ENCODE measurements at places on chromosomes 7 and 10. TPM values are rescaled to one million over a fixed set of nuclear protein-coding genes. Genes with fewer than 3 reads are reported as not detected.

The PDZD7 gene
- total RNA-seq: 0.55 TPM

The SPDYE16 gene
- total RNA-seq: 0.22 TPM

The IL2RA gene
- not detected for total RNA-seq

The SYCE1 gene
- total RNA-seq: not detected

The SNX8 gene
- 41.4 TPM for total RNA-seq

The CFAP70 gene
- 0.27 TPM for total RNA-seq

The PCDH15 gene
- total RNA-seq: not detected

The AASS gene
- 27.8 TPM for total RNA-seq

The CHCHD3 gene
- total RNA-seq: 65.3 TPM

The NME8 gene
- total RNA-seq: not detected

The IDI2 gene
- not detected for total RNA-seq

The HTR5A gene
- not detected for total RNA-seq

The KLF14 gene
- not detected for total RNA-seq

The MMD2 gene
- not detected for total RNA-seq

The OR6B1 gene
- total RNA-seq: not detected

The COBL gene
- total RNA-seq: 0.11 TPM

The CPA2 gene
- not detected for total RNA-seq
